ENCODE measurements at places on chromosomes 2 and 18.

DNA sequence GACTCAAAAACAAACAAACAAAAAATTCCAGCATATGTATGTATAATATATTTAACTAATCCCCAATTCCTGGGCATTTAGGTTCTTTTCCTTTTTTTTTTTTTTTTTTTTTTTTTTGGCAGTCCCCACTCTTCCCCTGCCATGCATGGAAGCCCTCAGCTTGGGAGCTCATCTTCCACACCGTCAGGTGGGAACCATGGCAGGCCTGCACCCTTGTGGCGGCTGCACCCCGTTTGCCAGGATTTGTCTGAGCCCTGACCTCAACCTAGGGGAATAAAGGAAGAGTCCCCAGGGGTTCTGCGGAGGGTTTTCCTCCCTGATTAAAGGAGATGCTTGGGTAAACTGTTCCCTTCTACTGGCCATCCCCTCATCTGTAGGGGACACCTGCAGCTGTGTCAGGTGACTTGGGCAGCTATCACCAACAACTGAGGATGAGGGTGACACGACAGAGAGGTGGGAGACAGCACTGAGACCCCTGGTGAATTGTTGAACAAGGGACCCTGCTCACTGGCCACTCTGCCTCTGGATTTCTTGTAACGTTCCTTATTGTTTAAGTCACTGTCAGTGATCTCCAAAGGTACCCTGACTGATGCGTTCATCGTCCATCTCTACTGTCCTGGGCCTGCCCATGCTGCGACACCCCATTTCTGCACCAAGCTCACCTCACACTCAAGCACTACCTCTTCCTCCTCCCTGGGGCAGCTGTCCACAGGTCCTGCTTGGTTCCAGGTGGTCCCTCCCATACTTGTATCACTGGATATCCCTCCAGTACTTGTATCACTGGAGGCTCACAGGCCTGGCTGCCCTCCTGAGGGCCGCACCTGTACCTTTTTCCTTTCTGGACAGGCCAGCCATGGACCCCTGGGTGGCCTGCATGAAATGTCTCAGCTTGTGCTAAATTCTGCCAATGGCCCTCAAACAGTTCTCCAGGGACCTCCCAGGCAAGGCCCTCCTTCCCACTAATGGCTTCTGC lies 14.5 kb downstream of the TMEM185B start:
- DNase-seq, result no peak

DNA sequence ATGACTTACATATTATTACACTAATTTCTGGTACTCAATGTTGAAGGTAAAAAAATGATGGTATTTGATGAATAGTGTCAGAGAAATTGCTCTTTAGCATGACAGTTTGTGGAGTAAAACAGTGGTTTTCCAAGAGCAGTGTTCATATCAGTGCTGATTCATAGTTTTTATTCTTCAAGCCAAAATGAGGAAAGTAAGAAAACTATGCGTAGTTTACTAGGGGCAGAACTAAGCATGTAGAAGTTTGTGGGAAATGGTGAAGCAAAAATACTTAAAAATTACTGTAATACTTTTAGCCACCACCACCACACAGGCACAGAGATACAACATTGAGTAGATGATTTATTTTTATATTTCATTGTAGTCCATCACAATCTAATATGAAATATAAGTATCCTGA lies 137.3 kb downstream of the ZNF804A start:
- DNase-seq, result no peak

- DNase-seq, result no peak
Measured at GRCh38 chr2:239930871-239931771, 94.0 kb downstream of the NDUFA10 start.

DNA sequence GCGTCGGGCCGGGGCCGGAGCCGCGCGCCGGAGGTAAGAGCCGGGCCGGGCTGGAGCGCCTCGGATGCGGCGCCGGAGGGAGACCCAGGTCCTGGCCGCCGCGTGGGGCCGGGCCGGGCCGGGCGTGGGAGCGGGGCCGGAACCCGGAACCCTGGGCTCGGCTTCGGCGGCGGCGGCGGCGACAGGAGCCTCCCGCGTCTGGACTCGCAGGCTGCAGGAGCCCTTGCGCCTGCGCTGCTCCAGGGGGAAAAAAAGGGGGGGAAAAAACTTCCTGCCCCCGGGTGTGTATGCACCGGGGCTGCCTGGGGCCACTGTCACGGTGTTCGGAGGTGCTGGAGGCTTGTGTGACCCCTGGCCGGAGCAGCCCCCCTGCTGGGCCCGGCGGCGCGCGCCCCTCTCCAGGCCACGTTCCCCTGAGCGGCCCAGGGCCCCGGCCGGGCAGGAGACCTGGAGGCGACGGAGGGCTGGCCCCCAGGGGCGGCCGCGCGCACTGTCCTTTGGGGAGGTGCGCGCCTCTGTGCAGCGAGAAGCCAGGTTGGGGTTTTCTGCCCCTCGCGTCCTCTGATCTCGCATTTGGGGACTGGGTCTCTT lies 864 bp downstream of the KLHL29 start:
- DNase-seq, result peak; percentile 41

- DNase-seq, result no peak
Measured at GRCh38 chr2:101249826-101250225, 2.9 kb upstream of the CNOT11 start.

DNA sequence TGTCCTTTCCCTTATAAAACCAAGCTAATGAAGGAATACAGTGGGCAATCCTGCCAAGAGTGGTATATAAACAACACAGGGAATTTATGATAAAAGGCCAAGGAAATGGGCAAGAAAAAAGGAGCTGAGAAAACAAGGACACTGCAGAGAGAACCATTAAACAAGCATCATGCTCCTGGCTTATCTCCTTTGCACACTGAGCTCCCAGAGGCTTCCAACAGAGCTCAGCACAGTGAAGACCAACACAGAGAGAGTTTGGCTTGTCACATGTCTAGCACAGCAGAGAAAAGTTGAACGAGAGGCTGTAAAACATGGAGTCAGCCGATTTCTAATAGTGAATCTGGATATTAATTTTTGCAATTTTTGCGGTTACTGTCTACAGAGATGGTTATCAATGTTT lies 68.0 kb upstream of the KLF7 start:
- DNase-seq, result no peak

Measured in glutamatergic neuron (in vitro differentiated cells).